T-cell (primary cell): ENCODE measurements at places on chromosomes 16 and 17.

- no peak for DNase-seq
Measured at GRCh38 chr16:58345574-58346354, 46.5 kb upstream of the GINS3 start.

DNA sequence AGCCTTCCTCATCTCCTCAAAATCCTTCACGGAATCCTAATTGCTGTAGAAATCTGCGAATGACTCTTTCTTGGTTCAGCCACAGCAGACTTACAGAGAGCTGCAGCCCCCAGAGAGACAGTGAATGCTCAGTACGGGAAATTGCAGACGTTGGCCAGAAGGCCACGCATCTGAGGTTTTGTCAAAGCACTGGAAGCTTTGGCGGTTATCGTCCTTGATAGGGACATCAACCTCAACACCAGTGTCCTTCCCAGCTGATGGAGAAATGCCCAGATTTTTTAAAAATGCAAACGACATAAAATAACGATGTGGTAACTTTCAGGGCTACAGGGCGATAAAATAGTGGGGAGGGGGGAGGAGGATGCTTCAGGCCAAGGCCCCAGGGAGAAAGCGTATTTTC is 166.6 kb upstream of the CIBAR2 start:
- DNase-seq = no peak

DNA sequence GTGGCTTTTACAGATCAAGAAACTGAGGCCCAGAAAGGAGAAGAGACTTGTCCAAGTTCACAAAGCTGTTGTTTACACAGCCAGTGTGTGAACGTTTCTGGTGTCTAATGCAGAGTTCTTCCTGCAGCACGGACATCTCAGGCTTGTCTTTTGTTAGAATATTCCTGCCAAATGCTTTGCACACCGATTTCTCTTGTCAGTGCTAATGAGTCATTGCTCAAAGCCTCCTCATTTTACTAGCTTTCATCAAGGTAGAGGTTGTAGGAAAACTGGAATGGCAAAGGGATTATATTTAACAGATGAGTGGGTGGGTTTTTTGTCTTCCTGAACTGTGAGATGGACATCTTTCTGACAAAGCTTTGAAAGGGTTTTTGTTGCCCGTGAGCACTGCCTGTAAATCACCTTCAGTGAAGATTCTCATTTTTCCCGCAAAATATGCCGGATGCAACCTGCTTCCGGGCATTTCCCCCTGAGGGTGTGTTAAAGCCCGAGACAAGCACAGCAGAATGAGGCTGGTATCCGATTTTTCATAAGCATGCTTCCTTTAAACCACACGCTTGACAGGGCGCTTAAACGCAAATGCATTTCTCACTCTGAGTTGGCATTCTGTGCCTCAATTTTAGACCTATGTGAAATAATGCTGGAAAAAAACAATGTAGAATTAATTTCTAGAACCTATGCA is 14.7 kb downstream of the PMM2 start:
- no peak for DNase-seq

DNA sequence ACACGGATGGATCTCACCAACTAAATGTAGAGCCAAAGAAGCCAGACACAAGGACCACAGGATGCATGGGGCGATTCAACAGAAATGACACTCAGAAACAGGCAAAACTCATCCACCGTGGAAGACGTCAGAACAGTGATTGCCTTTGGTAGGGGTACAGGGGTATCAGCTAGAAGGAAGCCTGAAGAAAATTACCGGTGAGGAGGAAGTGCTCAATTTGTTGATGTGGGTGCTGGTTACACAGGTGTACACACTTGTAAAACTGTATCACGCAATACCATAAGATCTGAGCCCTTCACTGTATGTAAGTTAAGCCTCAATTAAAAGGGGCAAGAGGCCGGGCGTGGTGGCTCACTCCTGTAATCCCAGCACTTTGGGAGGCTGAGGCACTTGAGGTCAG is 226.1 kb downstream of the C16orf78 start:
- no peak for DNase-seq

- DNase-seq = no peak
Measured at GRCh38 chr17:61461967-61462718, 9.9 kb downstream of the TBX4 start.

DNA sequence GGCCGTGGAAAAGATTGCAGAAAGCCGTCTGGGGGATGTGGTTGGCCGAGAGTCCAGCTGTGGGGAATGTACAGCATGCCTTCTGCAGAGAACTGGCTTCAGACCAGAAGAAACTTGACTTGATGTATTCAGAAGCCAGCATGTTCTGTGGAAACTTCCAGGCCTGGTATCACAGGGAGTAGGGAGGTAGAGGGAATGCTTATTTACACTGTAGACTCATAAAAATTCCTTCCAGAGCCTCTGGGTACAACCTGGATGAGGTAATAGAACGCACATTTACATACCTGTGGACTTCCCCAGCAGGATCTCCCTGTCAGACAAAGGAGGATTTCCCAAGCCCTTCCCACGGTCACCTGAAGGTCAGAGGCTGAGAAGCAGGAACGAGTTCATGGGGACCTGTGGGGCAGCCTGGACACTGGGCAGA is 11.8 kb upstream of the GAS7 start:
- no peak for DNase-seq

DNA sequence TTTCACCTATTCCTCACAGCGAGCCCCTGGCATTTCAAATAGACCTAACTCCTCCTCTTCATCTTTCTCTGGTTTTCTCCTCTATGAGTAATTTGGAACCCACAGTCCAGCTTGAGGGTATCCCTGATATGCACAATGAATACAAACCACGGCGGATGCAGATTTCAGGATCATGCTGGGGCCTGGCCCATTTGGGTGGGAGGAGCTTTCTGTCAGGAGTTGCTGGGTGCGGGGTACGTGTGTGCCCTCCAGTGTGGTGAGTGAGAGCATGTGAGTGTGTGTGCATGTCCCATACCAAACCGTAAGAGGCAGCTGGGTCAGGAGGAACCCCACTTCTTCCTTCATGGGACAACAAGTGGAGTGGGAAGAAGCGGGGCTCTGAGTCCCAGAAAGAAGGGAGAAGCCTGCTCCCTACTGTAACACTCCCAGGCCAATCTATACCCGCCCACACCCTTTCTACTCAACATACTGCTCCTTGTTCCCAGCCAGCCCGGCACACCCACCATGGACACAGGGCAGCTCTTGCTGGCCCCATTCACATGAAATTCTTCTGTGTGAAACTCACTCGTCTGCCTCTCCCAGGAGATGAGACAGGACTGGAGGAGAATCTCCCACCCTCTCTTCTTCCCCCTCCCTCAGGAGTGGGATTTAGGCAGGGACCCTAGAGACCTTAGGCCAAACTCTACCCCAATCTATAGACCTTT is 18.4 kb downstream of the CNTNAP1 start:
- no peak for DNase-seq

GRCh38 chr16:55280587-55280986 is 43.4 kb upstream of the IRX6 start:
- DNase-seq = no peak

- no peak for DNase-seq
Measured at GRCh38 chr17:7572338-7572587, 7.2 kb upstream of the CD68 start.

DNA sequence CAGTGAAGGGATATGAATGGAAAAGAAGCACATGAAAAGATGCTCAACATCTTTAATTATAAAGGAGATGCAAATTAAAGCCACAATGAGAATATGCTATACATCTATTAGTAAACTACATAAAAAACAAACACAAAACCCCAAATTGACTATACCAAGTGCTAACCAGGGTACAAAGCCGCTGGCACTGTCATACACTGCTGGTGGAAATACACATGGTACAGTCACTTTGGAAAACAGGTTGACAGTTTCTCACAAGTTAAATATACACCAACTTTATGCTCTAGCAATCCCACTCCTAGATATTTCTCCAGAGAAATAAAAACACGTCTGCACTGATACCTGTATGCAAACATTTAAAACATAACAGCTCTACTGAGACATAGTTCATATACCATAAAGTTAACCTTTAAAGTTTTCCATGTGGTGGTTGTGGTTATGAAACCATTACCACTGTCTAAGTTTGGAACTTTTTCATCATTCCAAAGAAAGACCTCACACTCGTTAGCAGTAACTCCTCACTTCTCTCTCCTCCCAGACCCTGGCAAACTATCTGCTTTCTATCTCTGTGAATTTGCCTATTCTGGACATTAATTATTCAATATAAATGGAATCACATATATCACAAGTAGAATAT is 42.7 kb downstream of the ADGRG5 start:
- DNase-seq = no peak

DNA sequence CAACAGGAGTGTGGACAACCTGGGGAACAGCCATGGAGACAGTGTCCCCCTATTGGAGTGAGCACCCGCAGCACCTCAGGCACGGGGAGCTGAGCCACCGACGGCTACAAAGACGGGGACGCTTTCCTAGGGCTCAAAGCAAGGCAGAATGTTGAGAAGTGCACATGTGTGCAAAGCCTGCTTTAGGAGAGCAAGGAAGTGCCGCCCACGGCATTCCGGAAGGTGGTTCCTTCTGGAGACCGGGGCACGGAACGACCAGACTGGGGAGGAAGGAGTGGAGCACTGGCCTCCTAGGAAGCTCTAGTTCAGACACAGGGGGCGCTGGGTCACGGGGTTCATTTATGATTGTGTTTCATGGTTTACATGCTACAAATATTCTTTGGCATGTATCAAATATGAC is 52.2 kb downstream of the TBC1D16 start:
- DNase-seq = no peak

DNA sequence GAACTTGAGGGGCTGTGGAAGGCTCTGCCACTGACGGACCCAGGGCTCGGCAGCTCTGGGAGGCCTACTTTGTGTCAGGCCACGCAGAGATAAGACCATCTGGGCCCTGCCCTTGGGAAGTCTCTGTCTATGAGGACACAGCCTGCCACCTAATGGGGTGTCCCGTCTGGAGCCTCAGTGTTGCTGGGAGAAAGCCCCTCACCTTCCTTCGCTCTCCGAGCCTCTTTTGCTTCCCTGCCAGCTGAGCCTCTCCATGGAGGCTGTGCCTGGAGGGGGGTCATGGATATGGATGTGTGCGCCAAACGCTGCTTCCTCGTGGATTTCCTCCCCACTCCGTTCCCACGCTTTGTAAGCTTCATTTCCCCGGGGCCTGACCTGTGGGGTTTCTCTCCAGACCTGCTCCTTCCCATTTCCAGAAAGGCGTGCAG is 228.8 kb downstream of the SEC14L1 start:
- DNase-seq = no peak

- DNase-seq = no peak
Measured at GRCh38 chr16:4958510-4959438, 644 bp downstream of the SEC14L5 start.

- DNase-seq = no peak
Measured at GRCh38 chr17:14436266-14436665, 135.4 kb downstream of the HS3ST3B1 start.

- no peak for DNase-seq
Measured at GRCh38 chr17:13154930-13155329, 137.1 kb upstream of the ELAC2 start.

DNA sequence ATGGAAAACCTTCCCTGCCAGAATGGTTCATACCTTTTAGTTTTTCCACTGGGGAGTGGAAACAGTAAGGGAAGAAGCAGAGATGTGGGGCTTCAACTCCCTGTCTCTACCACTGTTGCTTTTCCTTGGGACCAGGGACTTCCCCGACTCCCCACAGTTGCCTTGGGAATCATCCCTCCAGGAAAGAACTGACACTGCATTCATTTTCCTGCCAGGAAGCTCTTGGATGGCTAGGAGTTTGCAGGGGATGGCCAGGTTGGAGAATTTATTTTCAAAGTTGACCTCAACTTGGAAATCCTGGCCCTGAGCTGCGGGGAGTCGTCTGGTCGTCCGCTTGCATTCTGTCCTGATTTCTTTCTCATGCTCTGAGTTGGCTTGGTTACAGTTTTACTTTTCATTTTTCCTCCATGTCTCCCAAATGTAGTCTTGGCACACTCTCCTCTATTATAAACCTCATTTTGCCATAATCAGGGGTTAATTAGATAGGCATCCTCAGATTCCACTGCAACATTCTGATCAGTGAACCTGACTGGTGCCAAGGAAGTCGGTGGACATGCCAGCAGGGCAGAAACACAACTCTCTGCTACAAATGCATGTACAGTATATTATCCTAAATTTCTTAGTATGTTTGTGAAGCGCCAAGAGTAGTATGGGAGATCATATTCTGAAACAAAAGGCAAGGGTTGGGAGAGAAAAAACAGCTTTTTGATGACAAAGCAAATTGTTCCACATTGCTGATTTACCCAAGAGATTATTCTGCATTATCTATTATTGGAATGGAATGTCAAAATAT is 220.5 kb upstream of the XYLT1 start:
- no peak for DNase-seq
